ENCODE measurements at places on chromosomes 2 and 18.
A peak's percentile ranks its signal among the peaks of the same experiment; 100 is the strongest.

- no peak for DNase-seq
These were observed 237.6 kb downstream of the ALPK2 start for GRCh38 chr18:58391231-58391825.

DNA sequence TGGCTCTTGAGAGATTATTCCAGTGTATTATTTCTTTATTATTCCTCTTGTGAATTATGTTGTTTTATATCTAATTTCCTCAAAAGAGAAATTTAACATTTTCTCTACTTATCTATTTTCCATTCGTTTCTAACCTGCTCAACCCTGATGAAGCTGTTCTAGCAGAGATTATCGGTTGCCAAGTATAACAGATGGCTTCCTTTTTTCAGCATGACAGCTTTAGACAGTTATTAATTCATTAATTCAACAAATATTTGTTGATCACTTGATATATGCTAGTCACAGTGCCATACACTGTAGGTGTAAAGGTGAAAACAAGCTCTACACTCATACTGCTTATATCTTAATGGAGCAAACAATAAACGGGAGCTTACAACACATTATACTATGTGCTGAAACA is 137.9 kb upstream of the UBE2E3 start:
- DNase-seq: no peak

DNA sequence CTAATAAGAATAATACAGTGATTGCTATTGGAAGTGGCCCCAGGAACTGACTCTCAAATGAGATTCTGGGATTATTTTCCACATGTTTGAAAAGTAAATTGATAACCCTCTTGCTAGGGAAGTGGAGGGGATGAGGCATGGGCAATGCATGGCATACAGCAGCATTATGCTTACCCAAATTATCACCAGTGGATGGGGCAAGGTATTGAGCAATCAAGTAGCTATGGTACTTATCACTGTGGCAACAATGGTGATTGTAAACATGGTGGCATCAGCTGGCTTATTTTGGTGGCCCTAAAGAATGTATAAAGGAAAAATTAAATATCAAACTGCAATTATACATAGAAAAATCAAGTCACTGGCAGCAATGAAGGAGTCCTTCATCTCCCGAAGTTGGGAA is 155.1 kb downstream of the FIGN start:
- no peak for DNase-seq

GRCh38 chr2:199847181-199847864 is 3.7 kb downstream of the FTCDNL1 start:
- DNase-seq: no peak

DNA sequence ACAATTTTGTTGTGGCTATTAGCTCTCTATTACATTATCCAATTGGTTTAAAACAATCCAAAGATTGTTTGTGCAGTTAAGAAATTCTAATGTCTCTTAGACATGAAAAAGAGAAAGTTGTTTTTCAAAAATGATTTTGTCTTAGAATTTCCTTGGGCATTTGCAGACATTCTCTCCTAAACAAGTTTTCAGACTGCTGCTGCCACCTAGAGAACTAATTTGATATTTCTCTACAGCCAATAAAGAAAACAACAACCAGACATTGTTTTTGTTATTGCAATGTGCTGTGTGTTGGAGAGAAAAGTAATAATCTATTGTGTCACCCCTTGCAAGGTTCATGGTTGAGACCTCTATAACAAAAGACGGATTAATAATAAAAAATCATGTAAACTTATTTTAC is 119.0 kb upstream of the SYT4 start:
- DNase-seq: no peak

- DNase-seq: no peak
These were observed 225.9 kb upstream of the MGAT5 start for GRCh38 chr2:134027980-134028379.

- DNase-seq: no peak
These were observed 32.9 kb downstream of the HS1BP3 start for GRCh38 chr2:20617892-20618467.

DNA sequence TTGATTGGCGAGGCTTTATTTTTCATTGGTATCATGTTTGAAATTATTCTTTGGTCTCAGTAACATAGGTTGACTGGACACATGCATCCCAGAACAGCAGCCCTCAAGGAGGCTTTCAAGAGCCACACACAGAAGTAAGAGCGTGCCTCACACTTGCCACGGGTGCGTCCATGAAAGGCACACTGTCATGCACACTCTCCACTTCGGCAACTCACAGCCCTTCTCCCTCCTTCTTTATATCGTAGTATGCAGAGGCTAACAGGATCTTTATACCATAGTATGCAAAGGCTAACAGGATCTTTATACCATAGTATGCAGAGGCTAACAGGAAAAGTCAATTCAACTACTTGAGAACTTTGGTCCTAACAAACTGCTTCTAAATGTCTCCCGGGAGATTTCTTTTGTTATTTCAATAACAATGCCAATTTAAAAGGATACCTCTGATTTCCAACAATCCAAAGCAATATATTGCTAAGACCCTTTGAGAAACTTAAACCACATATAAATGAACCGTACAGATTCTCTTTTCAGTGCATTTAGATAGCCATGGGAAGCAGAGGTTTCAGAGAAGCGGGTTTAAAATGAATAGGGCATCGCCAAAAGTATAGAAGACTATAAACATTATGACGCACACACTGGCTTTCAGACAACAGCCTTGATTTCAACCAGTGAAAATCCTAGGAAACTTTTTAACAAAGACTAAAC is 26.5 kb upstream of the ZNF516 start:
- no peak for DNase-seq

DNA sequence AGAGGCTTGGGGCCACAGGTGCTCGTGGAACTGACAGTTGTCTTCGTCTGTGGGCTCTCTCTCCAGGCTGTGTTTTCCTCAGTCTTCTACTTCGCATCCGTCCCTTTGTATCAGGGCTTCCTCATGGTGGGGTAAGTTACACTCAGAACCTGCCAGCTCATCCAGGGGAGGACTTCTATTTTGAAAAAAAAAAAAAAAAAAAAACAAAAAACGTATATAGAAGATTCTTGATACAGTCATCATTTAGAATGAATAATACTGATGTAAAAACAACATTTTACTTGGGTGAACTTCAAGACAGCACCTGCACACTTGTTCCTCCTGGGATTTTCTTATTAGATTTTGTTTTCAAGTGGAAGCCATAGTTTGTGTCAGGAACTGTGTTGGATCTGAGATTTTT is 47.7 kb upstream of the NFATC1 start:
- DNase-seq: no peak

- no peak for DNase-seq
These were observed 4.0 kb downstream of the CIDEA start for GRCh38 chr18:12257996-12258718.

DNA sequence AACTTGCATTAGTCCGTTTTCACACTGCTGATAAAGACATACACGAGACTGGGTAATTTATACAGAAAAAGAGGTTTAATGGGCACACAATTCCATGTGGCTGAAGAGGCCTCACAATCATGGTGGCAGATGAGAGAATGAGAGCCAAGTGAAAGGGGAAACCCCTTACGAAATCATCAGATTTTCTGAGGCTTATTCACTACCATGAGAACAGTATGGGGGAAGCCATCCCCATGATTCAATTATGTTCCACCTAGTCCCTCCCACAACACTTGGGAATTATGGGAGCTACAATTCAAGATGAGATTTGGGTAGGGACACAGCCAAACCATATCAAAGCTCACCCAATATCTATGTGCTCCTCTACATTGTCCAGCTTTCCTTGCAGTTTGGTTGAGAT is 16.0 kb upstream of the SERPINE2 start:
- no peak for DNase-seq

DNA sequence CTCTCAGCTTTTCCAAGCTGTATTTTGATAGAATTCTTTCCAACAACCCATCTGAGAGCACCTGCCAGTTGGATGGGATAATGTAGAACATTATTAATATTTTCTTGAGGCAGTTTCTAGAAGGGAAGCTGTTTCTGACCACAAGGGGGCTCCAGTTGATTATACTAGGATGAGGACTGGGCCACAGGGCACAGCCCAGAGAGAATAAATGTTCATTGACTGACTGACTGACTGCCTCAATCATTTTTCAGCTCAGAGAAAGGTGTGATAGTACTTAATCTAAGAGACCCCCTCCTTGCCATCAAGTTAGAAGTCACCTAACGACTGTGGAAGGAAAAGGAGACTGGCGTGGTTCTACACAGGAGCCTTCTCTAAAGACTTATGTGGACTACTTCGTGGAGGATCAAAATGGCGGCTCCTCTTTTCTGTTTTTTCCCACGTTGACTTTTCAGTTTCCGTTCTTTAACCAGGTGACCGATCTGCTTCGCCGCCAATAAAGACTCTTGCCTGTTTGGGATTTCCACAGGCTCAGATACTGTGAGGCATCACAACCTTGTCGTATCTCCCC is 31.9 kb upstream of the CREG2 start:
- peak; percentile 25 for DNase-seq

DNA sequence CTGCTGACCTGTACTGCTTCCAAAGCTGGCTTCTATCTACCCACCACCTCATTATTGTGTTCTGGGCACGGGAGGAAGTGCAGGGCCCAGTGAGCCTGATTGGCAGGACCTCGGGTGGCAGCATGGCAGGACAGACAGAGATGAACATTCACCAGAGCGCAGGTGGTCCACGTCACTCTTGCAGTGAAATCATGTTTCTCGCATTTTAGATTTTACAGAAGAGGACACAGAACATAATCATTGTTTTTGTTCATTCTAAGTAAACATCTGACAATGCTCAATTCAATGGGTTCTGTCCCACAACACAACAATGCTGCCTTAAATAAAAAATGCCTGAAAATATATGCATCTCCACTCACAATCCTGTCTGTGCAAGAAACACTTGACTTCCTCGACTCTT is 11.5 kb upstream of the BIN1 start:
- DNase-seq: no peak

DNA sequence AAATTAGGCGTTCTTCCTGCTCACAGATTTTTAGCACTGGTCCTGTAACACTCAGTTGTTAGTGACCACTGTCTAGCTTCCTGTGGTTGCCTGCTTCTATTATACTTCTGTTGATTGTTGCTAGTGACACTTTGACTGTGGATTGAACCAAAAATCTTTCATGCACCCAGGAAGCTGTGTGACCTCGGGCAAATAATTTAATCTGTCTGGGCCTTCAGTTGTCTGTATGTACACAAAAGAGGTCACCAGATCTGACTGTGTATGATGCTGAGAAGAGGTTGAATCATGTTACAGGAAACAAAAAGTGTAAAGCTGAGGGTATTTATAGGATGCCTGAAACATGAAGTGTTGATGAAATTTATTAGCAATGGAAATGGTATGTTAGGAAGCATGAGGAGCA is 12.7 kb downstream of the ICOS start:
- DNase-seq: no peak

DNA sequence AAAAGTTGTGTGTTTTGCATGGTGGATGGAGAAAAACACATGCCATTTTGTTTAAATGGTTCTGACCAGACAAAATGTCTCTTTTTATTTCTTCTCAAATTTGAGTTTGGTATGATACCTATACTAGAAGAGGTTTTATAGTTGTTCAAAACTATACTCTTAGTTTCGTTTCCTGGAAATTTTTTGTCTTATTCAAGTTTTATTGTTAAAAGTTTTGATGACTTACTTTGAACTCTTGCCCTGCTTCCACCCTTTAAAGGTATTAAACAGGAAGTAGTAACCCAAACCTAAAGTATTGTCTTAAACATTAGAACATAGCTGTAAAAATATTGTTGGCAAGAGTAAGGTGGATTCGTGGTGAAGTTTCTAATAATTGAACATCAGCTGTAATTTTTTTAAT is 98.2 kb downstream of the BABAM2 start:
- DNase-seq: no peak

DNA sequence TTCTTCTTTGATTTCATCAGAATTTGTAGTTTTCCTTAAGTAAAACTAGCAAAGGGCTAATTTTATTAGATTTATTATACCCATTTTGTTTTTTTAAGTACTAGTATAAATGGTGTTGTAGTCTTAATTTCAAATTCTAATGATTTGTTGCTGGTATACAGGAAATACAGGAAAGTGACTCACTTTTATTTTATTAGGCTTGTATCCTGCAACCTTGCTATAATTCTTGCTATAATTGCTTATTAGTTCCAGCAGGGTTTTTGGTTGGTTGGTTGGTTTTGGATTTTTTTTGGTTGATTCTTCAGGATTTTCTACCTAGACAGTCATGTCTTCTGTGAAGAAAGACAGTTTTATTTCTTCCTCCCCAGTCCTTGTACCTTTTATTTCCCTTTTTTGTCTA is 110.6 kb upstream of the IL1R2 start:
- DNase-seq: no peak

GRCh38 chr2:239457586-239458445 is 57.0 kb upstream of the HDAC4 start:
- DNase-seq: no peak

- no peak for DNase-seq
These were observed 116.2 kb downstream of the EML6 start for GRCh38 chr2:54839461-54840255.

DNA sequence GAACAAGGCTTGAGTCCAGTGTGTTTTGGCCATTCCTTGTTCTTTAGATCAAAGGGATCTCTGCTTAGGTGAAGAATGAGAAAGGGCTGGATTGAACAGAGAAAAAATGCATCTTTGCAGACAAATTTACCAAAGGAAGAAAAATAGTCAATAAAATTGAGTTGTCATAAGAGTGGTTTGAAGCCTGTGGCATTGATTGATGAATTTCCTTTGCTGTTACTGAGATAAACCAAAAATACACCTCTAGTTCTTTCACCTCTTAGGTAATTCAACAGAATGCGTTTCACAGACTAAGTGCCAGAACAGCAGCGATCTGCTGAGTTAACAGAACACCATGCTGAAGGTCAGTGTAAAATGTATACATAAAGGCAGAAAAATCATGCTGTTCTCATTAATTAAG is 96.8 kb downstream of the SPHKAP start:
- no peak for DNase-seq

- DNase-seq: no peak
These were observed 101.7 kb upstream of the PGAP1 start for GRCh38 chr2:197028230-197028629.

DNA sequence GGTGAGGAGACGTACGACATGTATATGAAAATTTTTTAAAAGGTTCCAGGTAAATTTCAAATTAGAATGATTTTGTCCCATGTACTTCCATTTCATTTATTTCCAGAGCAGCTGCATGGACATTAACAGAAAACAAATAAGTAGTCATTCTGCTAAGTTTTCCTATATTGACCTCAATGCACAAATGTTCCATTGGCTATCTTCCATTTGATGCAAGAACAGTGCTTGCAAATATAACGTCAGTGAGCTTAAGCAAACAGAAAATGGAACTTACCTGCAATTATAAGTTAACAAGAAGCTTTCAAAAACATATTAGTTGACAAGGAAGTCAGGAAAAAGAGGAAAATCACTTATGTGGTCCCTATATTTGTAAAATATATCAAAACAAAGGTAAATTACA is 16.6 kb downstream of the PAIP2B start:
- no peak for DNase-seq

Measured in stimulated activated CD4-positive, alpha-beta T cell treated with anti-CD3 and anti-CD28 coated beads, TNF-alpha, amount 100 ng/mL, for 48 hours (primary cell).